ENCODE measurements at places on chromosomes 7 and 10. TPM values are rescaled to one million over a fixed set of nuclear protein-coding genes. Genes with fewer than 3 reads are reported as not detected.
A peak's percentile ranks its signal among the peaks of the same experiment; 100 is the strongest.

The SLC18A3 gene
- not detected for total RNA-seq

GRCh38 chr7:50838675-50839377 lies 56.1 kb upstream of the GRB10 start:
- DNase-seq: no peak

- no peak for DNase-seq
These were observed 45.3 kb downstream of the JAZF1 start for GRCh38 chr7:28135315-28135714.

GRCh38 chr10:86945361-86946212 lies 11.8 kb downstream of the MMRN2 start:
- no peak for DNase-seq

The DPYSL4 gene
- 1.1 TPM for total RNA-seq

DNA sequence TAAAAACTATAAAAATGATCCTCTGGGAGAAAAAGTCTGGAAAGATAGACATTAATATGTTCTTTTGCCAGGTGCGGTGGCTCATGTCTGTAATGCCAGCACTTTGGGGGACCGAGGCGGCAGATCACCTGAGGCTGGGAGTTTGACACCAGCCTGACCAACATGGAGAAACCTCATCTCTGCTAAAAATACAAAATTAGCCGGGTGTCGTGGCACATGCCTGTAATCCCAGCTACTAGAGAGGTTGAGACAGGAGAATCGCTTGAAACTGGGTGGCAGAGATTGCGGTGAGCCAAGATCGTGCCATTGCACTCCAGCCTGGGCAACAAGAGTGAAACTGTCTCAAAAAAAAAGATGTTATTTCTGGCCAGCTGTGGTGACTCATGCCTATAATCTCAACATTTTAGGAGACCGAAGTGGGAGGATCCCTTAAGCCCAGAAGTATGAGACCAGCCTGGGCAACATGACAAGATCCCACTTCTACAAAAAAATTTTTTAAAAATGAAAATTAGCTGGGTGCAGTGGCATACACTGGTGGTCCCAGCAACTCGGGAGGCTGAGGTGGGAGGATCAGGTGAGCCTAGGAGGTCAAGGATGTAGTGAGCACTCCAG lies 101.9 kb upstream of the LRRN3 start:
- no peak for DNase-seq

DNA sequence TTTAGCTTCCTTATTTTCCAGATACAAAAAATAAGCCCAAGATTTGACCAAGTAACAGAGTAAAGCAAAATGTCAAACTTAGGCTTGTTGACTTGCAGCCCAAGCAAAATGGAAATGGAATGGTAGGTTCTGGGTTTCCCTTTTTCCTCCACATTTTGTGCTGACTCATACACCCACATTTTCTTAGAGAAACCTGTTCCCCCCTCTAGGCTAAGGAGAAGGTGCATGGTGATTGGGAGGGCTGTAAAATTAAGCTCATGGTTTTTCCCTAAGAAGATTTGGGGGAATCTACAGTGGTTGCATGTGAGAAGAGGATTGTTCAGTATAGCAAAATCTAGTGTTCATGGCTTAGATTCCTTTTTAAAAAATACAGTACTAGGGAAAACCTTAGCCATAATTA lies 127.4 kb downstream of the ARL4A start:
- no peak for DNase-seq

GRCh38 chr10:69913606-69914382 lies 112.1 kb downstream of the COL13A1 start:
- no peak for DNase-seq

GRCh38 chr10:96910488-96911395 lies 78.6 kb downstream of the LCOR start:
- peak; percentile 24 for DNase-seq

GRCh38 chr7:150610233-150610632 lies 22.0 kb downstream of the GIMAP6 start:
- DNase-seq: no peak

The BLOC1S2 gene
- total RNA-seq: 44.4 TPM

The PIK3CG gene
- 10.8 TPM for total RNA-seq

- no peak for DNase-seq
These were observed 365.3 kb downstream of the REEP3 start for GRCh38 chr10:63886281-63887022.

DNA sequence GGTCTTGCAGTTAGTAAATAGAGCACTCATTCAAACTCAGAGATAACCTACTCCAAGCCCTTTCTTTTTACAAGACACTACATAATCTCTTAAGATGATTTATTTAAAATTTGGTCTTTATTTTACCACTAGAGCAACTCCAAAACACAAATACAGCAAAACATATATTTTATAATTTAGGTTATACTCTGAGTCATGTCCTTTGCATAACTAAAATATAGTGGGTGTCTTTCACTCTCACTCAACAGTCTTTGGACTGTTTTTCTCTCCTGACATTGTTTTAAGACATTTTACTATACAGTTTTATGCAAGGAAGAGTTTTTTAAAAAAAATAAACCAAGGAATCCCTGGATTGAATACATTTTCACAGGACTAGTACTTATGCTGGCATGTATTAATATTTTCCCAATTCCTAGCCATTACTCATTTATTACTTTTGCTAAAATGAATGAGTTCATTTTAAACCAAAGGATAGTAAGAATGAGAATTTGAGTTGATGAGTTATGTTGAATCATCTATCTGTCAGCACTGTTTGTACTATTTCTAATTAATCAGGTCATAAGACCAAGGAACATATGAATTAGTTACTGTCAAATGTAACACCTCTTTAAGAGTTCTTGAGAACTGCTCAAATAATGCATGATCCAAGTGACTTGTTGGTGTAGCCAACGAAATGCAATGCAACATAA lies 303.1 kb upstream of the FZD1 start:
- DNase-seq: no peak

DNA sequence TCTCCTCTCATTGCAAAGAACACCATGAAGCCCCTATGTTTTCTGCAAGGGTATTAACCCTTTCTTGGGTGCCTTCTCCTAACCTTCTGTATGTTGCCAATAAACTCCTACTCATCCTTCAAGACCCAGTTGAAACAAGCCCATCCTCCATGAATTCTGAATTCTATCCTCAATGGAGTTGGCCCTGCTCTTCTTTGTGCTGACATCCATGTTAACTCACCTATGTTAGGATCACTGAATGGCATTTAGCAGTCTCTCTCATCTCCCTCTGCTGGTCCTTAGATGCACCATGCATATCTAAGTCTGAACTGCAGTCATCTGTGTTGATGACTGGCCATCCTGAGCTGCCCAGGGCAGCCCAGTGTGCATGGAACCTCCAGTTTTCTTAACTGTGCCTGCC lies 129.8 kb downstream of the BUB3 start:
- no peak for DNase-seq

GRCh38 chr7:99372275-99373090 lies 2.0 kb upstream of the ARPC1B start:
- DNase-seq: peak; percentile 72

The NEURL1 gene
- 0.14 TPM for total RNA-seq

DNA sequence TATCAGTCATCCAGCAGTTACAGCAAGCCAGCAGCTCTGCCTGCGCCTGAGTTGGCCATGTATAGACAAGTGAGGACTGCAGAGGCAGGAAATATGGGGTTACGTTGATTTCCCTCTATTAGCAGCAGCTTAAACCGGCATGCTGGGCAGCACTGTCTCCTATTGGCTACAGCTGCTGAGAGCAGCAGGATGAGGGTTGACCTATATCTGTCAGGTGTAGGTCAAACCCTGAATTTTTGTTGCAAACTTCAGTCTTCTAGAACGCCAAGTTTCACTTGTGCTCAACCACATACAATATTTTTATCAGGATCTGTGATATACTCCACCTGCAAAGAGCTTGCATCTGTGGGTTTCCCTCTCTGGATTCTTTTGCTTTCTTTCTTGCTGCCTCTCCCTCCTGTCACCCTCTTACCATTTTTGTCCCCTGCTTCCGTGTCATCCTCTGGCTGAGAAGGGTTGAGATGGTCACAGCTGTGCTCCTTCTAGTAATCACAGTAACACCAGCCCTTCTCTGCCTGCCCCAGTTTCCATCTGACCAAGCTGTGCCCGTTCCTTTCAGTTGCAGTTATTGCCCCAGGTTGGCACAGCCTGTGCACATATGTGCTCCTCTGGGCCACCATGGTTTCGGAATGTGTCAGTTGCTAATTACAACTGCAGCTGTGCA lies 23.8 kb upstream of the GLCCI1 start:
- peak; percentile 12 for DNase-seq

DNA sequence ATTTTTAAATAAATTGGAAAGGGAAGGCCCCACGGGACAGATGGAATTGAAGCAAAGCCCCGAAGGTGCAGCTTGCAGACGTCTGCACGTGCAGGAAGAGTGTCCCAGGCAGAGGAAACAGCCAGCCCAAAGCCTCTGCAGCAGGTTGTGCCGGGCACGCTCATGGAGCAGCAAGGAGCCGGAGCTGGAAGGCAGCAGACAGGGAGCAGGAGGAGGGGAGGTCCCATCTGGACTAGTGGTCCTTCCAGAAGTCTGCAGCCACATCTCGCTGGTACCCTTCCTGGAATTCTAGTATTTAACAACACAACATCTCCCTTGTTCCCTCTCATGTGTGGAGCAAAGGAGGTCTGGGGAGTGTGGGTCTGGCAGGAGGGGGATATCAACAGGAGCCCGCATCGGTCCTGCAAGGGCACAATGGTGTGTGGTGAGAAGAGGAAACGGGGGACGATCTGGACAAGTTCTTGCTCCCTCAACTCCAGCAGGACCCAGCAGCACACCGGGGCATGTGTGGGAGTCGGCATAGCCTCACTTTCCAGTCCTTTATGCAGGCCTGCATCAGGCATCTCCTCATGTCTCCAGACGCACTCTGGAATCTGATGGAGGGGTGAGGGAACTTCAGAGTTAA lies 169.3 kb downstream of the GRID1 start:
- no peak for DNase-seq

The GJD4 gene
- total RNA-seq: not detected

DNA sequence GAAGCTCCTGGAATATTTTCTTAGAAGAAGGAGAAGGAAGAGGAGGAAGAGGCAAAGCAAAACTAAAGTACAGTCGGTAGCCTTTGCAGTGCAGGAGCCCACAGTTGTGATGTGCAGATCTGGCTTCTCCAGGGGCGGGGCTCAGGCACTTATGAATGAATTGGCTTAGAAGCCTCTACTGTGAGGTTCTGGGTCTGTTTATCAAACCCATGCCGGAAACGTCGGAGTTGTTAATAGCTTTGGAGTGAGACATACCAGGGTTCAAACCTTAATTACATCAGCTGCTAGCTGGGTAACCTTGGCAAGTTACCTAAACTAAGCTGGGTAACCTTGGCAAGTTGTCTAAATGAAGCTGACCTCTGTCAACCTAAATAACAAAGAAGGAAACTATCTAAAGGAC lies 89.3 kb upstream of the PITRM1 start:
- no peak for DNase-seq

DNA sequence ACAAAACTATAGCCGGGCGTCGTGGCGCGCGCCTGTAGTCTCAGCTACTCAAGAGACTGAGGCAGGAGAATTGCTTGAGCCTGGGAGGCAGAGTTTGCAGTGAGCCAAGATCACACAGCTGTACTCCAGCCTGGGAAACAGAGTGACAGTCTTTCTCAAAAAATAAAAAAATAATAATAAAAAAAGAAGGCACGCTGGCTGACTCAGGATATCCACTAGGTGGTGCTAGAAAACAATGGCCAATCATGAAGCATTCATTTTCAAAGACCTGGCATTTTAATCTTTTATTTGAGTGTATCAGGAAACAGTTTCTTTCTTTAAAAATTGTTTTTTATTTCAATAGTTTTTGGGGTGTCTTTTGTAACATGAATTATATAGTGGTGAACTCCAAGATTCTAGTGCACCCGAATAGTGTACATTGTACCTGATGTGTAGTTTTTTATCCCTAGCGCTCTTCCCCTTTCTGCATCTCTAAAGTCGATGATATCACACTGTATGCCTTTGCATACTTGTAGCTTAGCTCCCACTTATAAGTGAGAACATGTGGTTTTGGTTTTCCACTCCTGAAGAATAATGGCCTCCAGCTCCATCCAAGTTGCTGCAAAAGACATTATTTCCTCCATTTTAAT lies 88.6 kb downstream of the LYZL1 start:
- DNase-seq: peak; percentile 56
